SJSA1 (cell line): ENCODE measurements at places on chromosomes 12 and 14. TPM values are rescaled to one million over a fixed set of nuclear protein-coding genes. Genes with fewer than 3 reads are reported as not detected.

Gene CCDC177
- total RNA-seq: not detected in 2 replicates

Gene TAS2R10
- total RNA-seq: 0.53 TPM in 1 of 2 replicates, not detected in the other

Gene SPTSSA
- total RNA-seq: 19.5 and 27.2 TPM in 2 replicates

Gene CPM
- 72.6 and 74.4 TPM in 2 replicates for total RNA-seq

Gene RTN1
- total RNA-seq: 0.18 TPM in 1 of 2 replicates, not detected in the other

Gene KRT74
- total RNA-seq: not detected in 2 replicates

GRCh38 chr12:120119271-120119973 is 2.9 kb upstream of the RAB35 start:
- peak; percentile 58 for DNase-seq

GRCh38 chr12:107344035-107344808 is 250.9 kb upstream of the CRY1 start:
- no peak for DNase-seq

- no peak for DNase-seq
These were observed 162.5 kb downstream of the PPM1H start for GRCh38 chr12:62772416-62772955.

DNA sequence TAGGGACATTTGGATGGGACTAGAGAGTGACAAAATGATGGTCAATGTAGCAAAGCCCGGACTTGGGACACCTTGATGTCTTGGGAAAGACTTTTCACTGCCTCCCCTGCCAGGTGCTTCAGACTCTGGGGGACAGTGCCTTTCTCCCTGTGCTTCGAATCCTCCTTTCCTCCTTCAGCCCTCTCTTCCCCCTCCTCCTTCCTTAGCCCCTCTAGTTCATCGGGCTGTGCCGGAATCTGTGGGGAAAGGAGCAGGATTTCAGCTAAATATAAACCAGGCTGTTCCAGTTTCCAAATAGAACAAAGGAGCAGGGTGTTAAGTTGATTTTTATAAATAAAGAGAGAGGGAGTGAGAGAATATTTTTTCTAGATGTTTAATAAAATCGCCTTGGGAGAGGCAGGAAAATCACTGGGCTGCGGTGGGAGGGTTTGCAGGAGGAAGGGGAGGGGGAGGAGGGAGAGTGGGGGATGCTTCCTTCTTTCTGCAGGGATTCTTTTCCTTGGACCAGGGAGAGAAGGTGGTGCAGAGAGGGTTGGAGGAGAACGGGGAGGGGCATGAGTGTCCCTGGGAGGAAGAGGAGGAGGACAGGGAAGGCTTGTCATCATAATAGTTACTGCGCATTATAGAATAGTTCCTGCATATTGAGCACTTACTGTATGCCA is 21.3 kb upstream of the CABP1 start:
- no peak for DNase-seq

DNA sequence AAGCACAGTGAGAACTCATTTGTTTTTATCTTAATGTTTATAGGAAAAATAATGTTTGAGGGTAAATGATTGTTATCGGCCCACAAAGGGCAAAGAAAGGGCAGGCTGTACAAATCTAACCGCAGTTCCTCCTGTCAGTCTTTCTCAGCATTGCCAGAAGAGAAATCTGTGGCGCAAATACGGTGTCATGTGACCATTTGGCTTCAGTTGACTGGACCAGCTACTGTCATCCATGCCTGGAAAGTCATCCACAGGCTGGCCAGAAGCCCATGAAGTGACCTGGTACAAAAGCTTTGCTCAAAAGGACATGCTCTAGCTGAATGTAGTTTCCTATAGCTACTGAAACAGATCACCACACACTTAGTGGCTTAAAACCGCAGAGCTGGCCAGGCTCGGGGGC is 43.6 kb downstream of the HCAR2 start:
- DNase-seq: no peak

- DNase-seq: no peak
These were observed 16.8 kb upstream of the MYH7 start for GRCh38 chr14:23452237-23452636.

DNA sequence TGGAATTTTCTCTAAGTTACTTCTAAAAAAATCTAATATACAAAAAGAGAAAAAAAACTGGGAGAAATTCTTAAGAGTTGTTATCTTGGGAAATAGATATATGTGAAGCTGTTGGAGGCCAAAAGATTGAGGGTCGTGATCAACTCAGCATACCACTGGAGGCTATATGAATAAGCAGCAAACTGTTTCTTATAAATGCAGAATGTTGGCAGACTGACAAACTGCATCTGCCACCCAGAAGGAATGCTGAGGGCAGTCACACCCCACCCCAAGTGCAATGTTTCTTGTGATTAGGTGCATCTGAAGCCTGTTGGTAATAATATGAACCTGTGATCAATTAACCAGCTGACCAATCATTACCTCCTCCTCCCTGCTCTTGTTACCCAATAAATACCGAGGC is 818.6 kb upstream of the MGAT4C start:
- no peak for DNase-seq

GRCh38 chr12:100266585-100266834 is 369 bp downstream of the DEPDC4 start:
- DNase-seq: peak; percentile 89

GRCh38 chr12:110079477-110080400 is 31.4 kb upstream of the C12orf76 start:
- DNase-seq: peak; percentile 54

DNA sequence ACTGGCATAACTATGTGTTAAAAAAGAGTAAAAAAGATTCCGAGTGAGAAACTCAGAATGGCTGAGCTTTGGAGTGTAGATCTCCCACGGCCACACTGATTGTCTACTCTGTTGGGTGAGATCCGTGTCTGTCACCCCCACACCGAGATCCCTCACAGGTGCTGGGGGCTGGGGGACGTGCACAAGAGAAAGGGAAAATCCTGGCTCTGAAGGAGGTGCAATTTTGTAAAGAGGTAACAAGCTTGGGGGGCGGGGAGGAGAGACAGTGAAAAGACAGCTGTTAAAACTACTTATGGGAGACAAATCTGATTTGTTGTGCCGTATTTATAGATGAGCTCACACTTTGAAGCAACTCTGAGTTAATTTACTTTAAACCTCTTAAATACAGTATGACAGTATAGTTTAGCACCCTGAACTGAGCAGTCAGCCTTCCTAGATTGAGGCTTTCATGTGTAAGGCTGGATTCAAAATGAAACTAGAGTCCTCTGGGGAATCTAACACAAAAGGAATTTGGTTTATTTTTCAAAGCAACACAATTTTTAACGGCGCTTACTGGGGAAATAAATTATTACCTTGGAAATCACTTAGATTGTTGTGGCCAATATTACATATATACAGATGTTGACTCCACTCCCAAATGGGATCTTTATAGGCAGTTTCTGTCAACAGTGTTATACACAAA is 167.4 kb upstream of the RGS6 start:
- DNase-seq: no peak

- DNase-seq: peak; percentile 20
These were observed 121.9 kb downstream of the ADGRD1 start for GRCh38 chr12:131075611-131076010.

- no peak for DNase-seq
These were observed 3.4 kb upstream of the C3AR1 start for GRCh38 chr12:8069582-8069981.

DNA sequence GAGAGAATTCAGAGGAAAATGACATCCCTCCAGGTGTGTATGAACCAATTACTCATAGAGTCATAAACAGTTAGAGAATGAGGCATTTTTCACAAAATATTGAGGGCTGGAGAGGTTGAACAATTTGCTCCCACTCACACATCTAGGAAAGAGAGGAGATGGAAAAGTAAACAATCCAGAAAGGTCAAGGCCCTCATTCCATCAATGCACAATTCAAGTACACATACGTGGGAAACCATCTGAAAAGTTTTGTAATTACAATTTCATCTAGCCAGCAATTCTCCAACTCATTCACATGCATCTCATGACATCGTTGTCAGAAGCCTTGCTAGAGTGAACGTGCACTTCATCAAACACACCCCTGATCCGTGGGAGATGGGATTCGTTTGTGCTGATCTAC is 15.7 kb upstream of the BCL2L14 start:
- no peak for DNase-seq

GRCh38 chr12:27999521-27999920 is 27.0 kb upstream of the PTHLH start:
- no peak for DNase-seq

GRCh38 chr14:105641075-105641937 is 114.9 kb downstream of the TMEM121 start:
- DNase-seq: no peak
